ENCODE measurements at places on chromosomes 12 and 14. TPM values are rescaled to one million over a fixed set of nuclear protein-coding genes. Genes with fewer than 3 reads are reported as not detected.

The BCL11B gene
- total RNA-seq = 8.4 TPM

The PARPBP gene
- 2.7 TPM for total RNA-seq

The PROX2 gene
- total RNA-seq = 0.13 TPM

The MMP17 gene
- total RNA-seq = 2.0 TPM

The CELA1 gene
- total RNA-seq = not detected

The CFAP251 gene
- 3.9 TPM for total RNA-seq

The DPF3 gene
- 2.0 TPM for total RNA-seq

DNA sequence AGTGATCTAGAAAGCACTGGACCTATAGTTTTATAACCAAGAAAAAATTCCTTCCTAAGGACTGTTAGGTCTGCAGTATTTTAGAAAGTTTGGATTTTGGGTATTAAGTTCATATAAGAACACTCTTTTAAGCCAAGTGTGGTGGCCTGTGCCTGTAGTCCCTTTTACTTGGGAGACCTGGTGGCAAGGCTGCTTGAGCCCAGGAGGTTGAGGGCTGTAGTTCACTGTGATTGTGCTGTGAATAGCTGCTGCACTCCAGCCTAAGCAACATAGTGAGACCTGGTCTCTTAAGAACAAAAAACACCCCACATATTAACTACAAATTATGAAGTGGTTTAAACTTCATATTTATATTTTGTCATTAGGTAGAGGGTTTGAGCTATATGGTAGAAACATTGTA, 9.7 kb downstream of the DNM1L start:
- DNase-seq = no peak

DNA sequence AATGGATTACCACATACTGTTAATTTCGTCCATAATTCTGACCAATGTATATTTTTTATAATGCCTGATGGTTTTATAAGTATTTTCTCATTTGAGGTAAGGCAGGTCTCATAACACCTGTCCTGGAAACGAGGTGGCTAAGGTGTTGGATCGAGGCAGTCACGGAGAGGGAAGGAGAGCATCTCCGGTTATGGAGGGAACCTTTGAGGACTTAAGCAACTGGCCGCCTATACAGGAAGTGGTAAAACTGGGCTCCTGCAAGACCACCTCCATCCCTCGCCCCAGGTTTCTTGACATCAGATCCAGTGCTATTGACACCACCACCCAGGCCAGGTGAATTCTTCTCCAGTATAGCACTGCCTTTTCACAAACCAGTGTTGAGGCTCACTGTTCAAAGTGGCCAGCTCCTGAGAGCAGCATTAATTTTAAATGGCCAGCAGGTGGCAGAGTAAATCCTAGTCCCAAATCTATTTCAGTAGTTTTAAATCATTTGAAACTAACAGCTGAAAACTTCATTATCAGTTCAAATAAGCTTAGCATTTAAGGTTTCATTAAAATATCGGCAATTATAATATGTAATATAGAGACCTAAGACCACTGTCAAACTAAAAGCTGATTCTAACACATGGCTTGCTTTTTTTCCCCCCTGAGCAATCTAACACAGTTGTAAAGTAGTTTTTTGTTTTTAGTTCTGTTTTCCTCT, 100.8 kb downstream of the PPM1A start:
- DNase-seq = no peak

DNA sequence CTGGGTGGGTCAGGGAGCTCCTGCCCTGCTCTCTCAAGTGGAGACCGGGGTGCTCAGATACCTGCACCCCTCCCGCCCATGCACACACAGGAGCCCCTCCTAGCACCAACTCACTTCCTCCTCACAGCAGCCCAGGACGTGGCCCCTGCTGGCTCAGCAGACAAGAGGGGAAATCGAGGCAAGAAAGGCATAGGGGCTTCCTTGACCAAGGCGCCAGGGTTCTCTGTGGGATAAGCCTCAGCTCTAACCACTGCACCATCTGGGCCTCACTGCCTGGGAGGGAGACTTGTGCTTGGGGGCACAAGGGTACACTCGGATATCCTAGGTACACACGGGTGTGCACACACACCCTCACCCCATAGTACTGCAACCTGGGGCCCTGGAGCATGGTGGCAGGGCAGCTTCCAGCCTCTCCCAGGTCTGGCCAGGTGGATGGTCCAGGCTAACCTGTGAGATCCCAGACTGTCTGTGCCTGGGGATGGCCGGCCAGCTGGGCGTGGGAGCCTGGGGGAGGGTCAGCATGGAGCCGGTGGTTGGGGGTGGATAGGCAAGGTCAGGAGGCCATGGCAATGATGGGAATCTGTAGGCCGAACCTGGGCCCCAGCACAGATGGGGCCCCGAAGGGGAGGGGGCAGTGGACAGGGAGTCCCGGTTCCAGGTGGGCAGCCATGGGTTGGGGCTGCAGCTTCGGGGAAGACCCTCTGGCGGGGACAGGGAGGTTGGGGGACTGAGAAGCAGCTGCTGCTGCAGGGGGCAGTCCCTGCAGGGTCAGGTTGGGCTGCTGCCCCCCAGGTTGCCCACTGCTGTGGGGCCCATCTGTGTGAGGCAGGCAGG, 312.4 kb downstream of the TMEM121 start:
- peak; percentile 38 for DNase-seq

DNA sequence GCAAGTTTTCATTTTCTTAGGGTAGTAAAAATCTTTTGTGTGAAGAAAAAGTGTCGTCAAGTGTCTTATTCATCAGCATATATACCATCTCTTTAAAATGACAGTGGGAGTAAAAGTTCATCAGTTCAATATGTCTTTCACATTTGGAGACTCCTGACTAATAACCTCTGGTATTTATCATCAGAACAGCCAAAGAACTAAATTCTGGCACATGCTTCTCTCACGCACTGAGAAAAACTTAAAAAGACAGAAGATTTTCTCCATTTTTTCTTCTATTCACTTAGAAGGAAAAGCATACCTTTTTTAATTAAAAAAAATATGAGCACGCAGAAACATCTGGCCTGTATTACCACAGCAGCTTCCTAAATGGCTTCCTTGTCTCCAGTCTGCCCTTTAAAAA, 265.7 kb downstream of the AKAP6 start:
- DNase-seq = no peak

GRCh38 chr12:53214687-53215455, 7.8 kb upstream of the ITGB7 start:
- no peak for DNase-seq

GRCh38 chr12:25764892-25765291, 193.6 kb upstream of the RASSF8 start:
- no peak for DNase-seq

DNA sequence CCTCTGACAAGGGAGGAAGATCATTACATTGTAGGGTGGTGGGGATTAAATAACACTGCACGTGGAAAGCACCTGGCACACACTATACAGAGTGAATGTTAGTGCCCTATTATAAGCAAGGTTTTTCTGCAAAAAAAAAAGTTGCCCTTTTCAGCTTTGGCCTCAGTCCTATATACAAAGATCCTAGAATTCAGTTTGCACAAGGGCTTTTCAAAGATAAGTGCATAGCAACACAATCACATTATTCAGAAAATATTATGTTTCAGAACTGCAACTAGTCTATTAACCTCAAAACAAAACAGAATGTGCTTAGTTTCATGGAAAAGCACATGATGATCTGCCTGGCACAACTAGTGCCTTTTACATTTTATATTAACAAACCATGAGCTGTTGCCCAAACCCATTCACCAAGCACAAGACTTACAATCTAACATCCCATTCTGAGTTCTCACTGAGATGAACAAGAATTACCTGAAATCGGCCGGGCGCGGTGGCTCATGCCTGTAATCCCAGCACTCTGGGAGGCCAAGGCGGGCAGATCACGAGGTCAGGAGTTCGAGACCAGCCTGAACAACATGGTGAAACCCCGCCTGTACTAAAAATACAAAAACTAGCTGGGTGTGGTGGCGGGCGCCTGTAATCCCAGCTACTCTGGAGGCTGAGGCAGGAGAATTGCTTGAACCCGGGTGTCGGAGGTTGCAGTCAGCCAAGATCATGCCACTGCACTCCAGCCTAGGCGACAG, 1.8 kb downstream of the TM7SF3 start:
- no peak for DNase-seq

GRCh38 chr12:14283489-14284144, 81.9 kb upstream of the ATF7IP start:
- no peak for DNase-seq

GRCh38 chr14:104665114-104665656, 24.2 kb upstream of the INF2 start:
- no peak for DNase-seq

- no peak for DNase-seq
Measured at GRCh38 chr12:92076101-92076500, 69.5 kb downstream of the BTG1 start.

DNA sequence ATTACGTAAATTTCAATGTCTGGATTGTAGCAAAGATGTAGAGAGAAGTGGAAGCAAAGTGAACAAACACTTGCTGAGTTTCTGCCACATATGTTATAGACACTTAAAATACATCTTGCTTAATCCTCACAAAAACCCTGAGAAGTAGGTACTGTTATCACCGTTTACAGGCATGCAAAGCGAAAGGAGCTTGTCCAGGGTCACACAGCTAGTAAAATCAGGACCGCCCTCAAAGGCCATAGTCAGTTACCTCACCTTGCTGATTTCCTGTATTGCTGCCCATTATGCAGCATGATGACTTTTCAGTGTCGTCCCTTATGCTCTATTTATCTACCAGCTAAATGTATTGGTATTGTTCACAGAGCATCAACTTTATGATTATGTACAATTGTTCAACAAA, 39.8 kb downstream of the TRHDE start:
- no peak for DNase-seq

- DNase-seq = no peak
Measured at GRCh38 chr12:122058549-122059149, 19.9 kb upstream of the MLXIP start.

DNA sequence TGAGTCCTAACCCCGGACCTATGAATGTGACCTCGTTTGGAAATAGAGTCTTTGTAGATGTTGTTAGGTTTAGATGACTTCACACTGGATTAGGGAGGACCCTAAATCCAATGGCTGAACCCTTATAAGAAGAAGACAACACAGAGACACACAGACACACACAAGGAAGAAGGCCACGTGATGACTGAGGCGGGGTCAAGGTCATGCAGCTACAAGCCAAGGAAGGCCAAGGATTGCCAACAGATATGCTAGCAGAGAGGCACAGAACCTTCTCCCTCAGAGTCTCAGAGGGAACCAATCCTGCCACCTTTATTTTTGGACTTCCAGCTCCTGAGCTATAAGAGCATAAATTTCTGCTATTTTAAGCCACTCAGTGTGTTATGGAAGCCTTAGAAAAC, 31.8 kb downstream of the LTBP2 start:
- DNase-seq = no peak

DNA sequence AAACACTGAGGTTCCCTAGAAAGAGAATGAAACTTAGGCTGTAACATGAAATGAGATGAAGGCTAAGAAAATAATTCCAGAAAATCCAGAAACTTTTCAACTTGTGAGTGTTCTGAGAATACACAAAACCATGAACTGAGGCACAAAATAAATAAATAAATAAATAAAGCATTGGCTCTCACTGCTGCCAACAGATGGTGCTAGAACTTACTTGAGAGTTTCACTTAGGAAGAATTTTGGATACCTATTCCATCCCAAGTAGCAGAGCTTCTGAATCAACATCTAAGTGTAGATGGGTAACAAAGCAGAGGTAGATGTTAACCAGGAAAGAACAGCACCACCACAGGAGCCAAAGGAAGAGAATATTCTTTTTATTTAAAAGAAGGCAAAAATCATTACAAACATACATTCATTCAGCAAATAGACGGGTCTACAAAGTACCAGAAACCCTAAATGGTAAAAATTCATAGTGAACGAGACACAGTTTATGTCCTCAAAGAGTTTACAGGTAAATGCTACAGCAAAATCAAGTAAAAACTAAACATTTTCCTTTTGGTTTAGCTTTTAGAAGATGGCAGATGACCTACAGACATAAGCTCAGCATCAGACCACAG, 16.7 kb downstream of the EPS8 start:
- DNase-seq = no peak

DNA sequence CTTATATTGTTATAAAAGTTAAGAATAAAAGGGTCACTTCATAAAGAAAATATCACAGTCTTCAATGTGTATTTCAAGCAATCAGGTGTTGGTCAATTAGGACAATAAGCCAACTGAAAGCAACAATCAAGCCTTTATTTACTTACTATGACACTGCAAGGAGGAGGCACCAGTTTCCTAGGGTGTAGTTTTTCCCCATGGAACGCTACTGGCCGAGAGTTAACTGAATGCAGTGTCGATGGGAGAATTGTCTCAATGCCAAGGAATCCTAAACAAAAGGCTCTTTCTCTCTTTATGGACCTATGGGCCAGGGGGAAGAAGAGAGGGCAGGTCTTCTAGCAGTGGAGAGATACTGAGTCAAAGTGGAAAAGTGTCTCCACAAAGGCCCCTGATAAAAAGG, 142.4 kb downstream of the CMAS start:
- DNase-seq = no peak

- peak; percentile 68 for DNase-seq
Measured at GRCh38 chr14:68947802-68948201, 31.3 kb downstream of the ACTN1 start.

GRCh38 chr12:109927622-109928021, 27.5 kb downstream of the TCHP start:
- no peak for DNase-seq

DNA sequence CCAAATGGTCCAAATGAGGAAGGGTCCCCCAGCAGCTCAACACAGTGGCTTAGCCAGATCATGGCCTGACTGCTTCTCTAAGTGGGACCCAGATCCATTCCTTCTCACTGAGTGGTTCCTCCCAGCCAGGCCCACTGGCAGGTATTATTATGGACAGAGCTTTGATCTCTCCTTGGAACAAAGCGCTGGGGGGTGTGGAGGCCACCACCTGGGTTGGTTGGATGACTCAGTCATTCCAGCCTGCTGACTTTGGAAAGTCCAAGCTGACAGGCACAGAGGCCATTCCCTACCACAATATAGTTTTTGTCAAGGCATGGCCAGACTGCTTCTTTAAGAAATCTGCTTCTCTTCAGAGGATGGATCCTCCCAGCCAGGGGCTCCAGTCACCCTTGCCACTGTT, 341.1 kb downstream of the BTG1 start:
- no peak for DNase-seq

All from ureter (tissue), 1 donor.